ENCODE measurements at places on chromosomes 12 and 14.

GRCh38 chr12:25573346-25573745 is 20.3 kb upstream of the LMNTD1 start:
- no peak for DNase-seq

DNA sequence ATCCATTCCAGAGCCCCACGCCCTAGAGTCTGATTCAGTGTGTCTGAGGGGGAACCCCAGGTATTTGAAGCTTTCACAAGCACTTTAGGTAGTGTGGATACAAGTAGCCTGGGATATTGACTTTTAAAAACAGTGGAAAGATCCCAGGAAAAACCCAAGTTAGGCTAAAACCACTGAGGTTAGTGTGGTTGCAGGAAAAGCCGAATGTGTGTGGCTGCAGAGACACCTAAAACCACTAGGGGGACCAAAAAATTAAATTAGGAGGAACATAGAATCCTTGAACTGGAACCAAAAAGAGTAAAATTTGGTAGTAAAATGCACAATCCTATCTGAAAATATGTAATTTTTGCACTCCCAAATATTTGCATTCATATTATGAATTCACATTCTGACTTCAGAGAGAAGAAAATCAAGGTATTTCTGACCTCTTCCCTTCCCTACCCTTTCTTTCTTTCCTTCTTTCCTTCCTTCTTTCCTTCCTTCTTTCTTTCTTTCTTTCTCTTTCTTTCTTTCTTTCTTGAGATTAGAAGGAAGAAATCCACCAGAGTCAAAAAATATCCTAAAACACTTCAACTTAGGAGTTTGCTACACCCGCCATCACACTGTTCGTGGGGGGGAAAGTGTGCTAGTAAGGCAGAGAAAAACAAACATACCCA is 37.8 kb downstream of the SLCO1A2 start:
- DNase-seq = no peak

- DNase-seq = peak; percentile 93
These were observed at the start of gene DHRS4 for GRCh38 chr14:23953464-23954278. TSS of gene DHRS4 (plus strand) at chr14:23953770. CDS start at chr14:23953789, 19 bp downstream.

GRCh38 chr12:31491841-31492598 is 98.9 kb downstream of the DENND5B start:
- peak; percentile 88 for DNase-seq

- DNase-seq = peak; percentile 85
These were observed at the start of gene TNS2 for GRCh38 chr12:53049571-53050318. TSS of gene TNS2 (plus strand) at chr12:53050065. CDS start at chr12:53050186, 121 bp downstream.

GRCh38 chr12:92041742-92042141 is 103.9 kb downstream of the BTG1 start:
- DNase-seq = peak; percentile 49

- DNase-seq = no peak
These were observed 303.9 kb upstream of the FKBP4 start for GRCh38 chr12:2490831-2491230.

DNA sequence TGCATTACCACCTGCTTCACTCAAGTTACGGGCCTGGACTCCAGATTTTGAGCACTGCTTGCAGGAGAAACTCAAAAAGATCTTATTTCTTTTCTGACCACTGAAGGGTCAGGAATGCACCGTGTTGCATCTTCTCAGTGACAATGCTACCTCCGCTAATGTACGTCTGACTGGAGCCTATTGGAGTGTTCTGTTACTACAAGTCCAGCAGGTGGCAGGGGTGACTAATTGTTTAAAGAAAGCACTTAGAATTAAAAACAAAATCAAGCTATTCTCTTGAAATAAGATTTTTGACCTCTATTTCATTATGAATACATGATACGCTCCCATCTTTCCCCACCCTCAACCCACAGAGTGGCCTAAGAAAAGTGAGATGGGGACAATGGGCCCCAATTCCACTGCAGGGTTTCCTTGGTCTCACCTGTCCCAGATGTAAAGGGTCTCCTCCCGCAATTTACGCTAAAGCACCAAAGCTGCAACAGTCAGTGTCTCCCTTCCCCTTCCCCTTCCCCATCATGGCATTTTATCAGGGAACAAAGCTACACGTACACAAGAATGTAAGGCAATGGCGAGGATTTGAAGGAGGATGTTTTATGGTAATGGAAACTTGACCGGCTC is 2.2 kb downstream of the TBPL2 start:
- peak; percentile 65 for DNase-seq

DNA sequence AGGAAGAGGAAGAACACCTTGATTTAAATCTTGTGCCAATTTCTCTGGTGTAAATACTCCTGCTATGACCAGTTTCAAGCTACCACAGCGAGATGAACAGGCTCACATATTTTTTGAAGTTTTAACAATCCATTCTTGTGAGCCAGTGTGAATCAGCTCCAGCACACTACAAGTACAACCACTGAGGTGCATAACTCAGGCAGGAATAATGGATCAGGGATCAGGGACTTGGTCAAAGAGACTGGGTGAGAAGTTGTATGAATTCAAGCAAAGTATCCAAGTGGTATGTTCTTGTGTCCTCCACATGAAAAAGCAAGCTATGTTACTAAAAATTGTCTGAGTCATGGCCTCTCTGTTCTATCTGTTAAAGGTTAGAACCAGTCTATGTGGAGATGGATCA is 35.2 kb upstream of the KITLG start:
- no peak for DNase-seq

GRCh38 chr14:39875028-39875427 is 442.8 kb upstream of the FBXO33 start:
- no peak for DNase-seq

DNA sequence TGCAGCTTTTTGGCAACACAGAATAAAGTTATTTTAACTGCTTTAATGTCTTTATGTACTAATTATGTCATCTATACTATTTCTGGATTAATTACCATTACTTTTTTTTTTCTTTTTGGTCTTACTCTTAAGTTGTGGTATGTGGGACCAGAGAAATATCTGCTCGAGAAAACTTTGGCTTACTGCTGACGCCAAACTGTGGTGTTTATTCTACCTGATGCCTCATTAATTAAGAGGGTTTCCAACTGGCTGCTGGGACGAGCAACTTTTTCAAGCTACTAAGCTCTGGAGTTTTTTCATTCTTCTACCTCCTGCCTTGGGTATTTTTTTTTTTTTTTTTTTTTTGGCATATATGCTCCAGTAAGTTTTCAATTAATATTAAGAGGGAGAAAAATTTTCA is 1257.5 kb downstream of the FSCB start:
- no peak for DNase-seq

- DNase-seq = peak; percentile 41
These were observed 329.6 kb downstream of the TMTC2 start for GRCh38 chr12:83016218-83016835.

DNA sequence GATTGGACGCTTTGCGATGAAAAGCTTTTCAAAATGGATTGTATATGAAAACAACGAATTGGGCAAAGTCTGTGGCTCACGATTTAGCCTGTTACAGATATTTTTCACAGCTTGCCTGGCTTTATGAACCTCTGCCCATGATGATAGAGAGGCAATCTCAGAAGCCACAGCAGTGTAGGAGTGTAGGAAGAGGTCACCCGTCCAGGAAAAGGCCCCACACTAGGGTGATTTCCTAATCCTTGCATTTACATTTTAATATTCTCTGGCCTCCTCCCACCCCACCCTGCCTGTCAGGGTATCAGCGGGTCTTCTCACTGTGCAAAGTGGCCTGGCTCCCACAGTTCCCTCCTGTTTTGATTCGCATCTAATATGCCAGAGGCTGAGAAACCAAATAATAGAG is 81.8 kb upstream of the FOXN3 start:
- DNase-seq = no peak

- no peak for DNase-seq
These were observed 131.2 kb downstream of the SPTSSA start for GRCh38 chr14:34330846-34331245.

DNA sequence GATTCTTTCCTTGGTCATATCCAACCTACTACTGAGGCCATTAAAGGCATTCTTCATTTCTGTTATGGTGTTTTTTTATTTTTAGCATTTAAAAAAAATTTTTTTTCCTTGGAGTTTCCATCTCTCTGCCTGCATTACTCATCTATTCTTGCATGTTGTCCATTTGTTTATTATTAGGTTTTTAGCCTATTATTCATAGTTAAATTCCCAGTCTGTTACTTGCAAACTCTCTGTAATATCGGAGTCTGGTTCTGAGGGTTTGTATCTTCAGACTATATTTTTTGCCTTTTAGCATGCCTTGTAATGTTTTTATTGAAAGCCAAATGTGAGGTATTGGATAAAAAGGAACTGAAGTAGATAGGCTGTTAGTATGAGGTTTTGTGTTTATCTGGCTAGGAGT is 284.3 kb downstream of the FUT8 start:
- no peak for DNase-seq

DNA sequence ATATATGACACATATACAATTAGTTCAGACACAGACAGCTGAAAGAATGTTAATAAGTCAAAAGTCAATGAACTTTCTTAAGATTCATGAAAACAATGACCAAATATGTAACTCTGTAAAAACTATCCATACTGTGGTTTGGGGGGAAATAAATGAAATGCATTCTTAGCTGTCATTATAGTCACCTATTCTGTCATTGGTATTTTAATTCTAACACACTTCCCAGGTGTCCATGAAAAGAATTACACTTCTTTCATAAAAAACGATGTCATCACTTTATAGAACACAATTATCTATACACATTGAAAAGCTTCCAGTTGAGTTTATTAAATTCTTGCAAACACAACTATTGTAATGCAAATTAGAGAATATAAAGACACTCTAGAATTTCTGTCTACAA is 35.8 kb downstream of the PPFIA2 start:
- no peak for DNase-seq

- DNase-seq = no peak
These were observed 970.7 kb upstream of the FBXO33 start for GRCh38 chr14:40402957-40403356.

- DNase-seq = no peak
These were observed 30.7 kb upstream of the EPS8 start for GRCh38 chr12:15819644-15820437.

GRCh38 chr12:81170072-81170471 is 92.2 kb downstream of the ACSS3 start:
- DNase-seq = no peak

Data from Daoy (cell line).